ENCODE measurements at places on chromosomes 7 and 10.

DNA sequence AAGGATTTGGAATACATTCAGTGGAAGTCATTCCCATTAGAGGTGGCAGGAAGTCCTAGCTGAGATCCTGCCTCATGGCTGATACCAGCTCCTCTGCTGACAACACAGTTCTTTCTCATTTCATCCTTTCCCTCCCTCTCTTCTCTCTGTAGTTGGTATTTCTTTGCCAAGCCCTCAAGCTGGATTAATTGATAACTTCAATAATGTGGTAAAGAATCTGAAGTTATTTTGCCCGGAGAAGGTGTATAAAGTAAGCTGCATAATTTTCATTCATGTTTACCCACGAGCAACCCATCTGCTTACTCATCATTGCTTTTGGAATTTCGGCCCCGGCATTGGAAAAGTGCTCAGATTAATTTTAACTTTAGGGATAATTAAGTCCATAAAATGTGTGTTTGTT lies 85.2 kb upstream of the PLPP4 start:
- no peak for DNase-seq

DNA sequence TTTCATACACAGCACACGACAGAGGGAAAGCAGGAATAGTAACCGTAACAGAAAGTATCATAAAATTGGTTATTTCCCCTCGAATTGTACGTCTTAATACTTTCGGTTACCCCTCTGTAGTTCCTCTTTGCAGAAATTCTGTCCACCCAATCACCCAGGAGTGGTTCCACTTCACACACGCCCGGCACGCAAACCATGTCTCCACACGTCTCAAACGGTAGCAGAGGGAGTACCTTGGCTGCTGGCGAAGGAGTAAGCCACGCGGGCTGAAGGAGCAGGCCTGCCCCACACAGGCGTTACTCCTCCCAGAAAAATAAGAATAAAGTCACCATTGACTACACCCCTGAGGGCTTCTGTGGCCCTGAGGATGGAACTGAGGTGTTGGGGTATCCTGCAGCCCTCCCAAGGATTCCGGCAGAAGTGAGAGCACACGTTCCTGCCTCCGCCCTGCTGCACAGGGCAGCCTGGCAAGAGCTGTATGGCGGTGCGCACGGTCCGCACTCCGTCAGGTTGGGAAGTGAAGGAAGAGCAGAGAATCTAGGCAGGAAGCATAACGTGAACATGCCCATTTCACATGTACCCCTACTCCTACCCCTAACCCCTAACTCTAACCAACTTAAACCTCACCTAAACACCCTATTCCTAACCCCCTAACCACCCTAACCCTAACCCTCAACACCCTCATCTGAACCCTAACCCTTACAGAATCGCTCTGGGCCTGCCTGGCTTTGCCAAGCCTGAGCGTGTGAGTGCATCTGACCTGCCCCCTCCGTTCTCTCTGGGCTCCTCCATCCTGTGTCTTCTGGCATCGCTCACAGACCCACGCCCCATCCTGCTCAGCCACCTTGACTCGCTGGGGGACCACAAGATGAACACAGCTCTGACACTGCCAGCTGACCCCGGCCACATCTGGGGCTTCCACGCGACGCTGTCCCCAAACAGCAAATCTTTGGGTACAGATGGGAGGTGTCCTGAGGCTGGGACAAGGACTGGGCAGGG lies 18.2 kb downstream of the GPR146 start:
- DNase-seq = no peak

DNA sequence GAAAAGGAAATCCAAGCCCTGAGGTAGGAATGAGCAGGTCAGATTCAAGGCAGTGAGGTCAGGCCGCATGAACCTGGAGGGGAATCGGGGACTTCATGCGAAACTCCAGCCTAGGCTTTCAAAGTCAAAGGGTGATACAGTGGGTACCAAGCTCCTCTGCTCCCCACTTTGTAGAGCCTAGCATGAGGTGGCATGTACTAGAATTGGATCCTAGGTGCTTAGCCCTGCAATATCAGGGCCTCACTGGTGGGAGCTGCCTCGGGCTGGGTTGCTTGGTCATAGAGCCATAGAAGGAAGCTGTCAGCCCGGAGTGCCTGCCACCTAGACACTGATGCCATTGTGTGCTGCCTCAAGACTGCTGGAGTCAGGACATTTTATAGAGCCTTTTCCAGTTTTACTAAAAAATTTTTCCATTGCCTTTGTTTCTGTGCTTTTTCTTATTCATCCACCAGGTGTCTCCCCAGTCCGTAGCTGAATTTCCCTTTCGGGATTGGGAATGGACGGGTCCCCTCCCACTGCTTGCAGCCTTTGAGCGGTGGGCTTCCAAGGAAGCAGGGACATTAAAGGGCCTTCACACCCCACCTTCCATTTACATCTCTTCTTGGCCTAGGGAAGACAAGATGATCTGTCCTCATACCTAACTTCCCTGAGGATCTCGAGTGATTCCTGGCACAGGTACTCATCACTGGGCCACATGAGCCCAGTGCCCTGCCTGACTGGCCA lies 5.5 kb upstream of the LZTS2 start:
- DNase-seq = no peak

DNA sequence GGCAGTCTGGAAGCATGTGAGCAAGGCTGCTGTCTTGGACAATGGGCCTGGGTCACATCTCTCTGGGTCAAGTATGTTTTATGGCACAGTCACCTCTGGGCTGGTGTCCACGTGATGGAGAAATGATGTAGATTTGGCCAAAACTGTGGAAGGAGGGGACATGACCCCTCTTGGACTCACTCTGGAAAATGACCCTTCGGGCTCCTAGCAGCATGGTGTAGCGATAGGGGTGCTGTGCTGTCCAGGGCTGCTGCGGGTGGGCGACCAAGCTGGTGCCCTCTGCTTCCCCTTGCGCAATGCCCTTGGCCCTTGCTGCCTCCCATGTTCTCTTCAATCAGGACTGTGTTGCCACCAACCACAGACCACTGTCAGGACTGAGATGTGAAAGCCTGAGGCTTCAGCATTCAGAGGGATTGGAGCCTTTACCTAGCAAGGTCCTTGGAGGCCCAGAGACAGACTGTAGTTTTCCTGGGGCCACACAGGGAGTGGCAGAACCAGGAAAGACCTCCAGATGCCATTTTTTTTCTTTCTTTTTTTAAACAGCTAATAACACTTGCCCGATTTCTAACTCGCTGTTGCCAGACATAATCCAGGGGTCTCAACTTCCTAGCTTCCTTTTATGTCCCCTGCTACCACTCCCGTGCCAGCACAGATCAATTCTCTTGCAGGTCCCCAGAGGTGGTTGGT lies 6.1 kb downstream of the CYP26A1 start:
- DNase-seq = no peak

DNA sequence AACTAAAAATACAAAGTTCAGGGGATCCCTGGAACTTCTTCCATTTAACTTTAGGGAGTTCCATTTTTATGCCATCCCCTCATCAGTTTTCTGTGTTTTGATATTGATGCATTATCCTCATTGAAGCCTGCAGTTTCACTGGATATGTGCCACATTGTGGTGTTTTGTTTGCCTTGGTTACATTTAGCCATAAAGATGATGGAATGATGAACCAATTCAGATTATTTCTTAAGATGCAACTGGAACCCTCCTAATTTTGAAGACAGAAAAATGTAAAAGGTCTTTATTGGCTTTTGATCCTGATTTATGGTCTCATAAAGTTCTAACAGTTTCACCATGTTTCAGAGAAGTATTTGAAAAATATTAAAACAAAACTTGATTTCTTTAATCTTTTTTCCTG lies 314.2 kb upstream of the KLF6 start:
- no peak for DNase-seq

GRCh38 chr7:148264933-148265557 lies 325.5 kb upstream of the C7orf33 start:
- peak; percentile 63 for DNase-seq

- DNase-seq = no peak
These were observed 4.0 kb upstream of the BAIAP2L1 start for GRCh38 chr7:98404840-98405239.

Data from NCI-H1436 (cell line).